Substantia nigra (tissue), 51 donors: ENCODE measurements at places on chromosomes 6 and 20.
A peak's percentile ranks its signal among the peaks of the same experiment; 100 is the strongest.

DNA sequence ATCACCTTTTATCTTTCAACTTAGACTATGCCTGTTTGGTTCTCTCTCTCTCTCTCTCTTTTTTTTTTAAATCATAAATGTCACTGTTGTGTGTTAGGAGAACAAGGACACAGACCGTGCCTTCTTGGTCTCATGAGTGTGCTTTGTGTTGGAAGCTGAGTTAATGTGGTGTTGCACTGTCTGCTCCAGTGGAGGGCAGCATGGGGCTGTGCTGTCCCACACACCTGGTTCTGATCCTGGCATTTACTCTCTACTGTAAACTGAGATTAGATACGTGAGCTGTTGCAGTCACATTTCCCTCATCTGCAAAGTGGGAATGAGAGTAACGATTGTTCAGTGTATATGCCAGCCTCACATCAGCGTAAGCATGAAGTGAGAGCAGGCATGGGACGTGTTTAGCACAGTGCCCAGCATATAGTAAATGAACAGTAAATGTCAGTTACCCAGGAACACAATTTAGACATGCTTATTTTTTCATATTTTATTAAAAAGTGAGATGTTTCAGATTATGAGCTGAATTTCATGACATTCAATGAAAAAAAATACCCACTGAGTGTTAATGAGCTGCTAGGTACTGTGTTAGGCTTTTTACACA is 161.1 kb downstream of the FARS2 start:
- DNase-seq, result no peak

DNA sequence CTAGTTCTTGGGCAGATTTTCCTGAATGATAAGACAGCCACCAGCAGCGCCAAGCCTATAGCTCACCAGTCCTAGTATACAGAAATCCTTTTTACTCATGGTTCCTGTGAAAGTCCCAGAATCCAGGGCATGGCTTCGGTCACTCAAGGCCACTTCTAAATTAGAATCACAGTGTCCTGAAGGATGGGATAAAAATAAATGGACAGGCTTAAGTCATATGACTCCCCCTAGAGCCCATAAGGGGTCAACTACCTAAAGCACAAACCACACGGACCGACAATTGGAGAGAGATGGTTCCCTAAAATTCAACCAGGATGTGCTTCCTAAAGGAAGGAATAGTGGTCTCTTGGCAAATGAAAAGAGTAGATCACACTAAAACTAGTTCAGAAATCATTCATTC is 404.1 kb upstream of the PLCB4 start:
- DNase-seq, result no peak

DNA sequence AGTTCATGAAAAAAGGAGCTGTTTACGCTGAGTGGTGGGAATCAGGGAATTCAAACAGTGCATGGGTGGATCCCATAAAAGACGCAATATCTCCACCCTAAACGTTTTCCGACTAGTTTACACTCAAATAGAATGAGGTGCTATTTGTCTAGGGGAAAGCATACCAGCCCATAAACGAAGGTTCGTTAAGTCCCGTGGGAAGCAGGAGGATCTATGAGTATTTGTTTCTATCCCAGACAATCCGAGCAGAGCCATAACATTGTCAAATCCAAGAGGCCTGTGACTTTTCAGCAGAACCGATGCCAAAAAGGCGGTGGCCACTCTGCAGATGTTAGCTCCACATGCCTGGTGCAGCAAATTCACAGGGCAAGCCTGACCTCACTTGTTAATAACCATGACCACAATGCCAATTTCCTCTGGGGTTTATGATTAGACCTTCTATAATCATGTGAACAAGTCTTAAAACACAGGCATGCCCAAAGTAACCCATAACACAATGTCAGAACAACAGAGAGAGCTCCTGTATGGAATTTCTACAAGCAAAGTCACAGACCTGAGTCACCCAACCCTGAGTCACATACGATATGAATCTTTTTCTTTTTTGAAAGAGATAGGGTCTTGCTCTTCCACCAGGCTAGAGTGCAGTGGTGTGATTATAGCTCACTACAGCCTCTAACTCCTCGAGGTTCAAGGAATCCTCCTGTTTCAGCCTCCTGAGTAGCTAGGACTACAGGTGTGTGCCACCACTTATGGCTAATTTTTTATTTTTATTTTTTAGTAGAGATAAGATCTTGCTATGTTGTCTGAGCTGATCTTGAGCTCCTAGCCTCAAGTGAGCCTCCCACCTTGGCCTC is 123.3 kb downstream of the KIF13A start:
- DNase-seq, result peak; percentile 37

- no peak for DNase-seq
Measured at GRCh38 chr20:6504826-6505225, 262.7 kb upstream of the BMP2 start.

- no peak for DNase-seq
Measured at GRCh38 chr6:88166493-88167351, 575 bp upstream of the CNR1 start.

DNA sequence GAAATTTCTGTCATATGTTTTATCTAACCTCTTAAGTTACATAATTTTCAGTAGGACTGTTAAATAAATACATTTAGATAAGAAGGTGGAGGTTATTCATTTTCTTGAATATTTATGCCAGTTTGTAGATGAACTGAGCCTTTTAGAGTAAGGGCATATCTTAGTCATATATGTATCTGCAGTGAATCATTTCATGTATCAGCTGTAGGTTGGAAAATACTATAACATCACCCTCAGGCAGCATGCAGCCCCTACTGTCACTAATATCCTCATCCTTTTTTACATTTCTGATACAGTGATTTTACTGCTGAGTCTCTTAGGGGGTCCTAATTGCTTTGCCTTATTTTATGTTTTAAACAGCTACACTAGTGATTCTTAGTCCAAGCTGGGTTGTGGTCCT is 19.5 kb upstream of the SUMO4 start:
- DNase-seq, result no peak

DNA sequence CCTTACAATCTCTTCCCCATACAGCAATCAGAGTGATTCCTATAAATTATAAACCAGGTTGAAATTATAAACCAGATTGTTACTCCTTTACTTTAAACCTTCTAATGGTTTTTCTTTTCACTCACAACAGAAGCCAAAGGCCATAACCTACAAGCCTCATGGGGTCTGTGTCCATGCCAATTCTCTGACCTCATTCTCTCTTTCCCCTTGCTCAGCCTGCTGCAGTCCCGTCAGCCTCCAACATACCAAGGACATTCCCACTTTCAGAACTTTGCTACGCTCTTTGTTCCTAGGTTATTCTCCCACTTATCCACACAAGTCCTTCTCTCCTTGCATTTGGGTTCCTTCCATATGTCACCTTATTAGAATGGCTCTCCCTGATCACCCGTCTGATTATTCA is 277.9 kb upstream of the TCF21 start:
- DNase-seq, result no peak

DNA sequence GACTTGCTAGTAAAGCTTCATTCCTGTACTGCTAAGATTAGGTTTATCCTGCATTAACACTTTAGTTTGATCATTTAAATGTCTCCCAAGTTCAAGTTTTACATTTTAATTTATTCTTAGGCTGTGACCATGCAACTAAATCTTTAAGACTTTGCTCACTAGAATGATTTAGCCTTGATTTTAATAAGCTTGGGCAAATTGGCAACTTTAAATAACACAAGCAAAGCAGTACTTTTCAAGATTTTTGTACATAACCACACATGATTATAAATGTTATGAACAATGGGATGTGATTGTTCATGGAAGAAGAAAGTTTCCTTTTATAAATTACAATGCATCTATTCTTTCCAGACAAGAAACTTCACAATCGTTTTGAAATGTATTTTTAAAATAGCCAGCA is 948.0 kb upstream of the EPHA7 start:
- DNase-seq, result no peak

DNA sequence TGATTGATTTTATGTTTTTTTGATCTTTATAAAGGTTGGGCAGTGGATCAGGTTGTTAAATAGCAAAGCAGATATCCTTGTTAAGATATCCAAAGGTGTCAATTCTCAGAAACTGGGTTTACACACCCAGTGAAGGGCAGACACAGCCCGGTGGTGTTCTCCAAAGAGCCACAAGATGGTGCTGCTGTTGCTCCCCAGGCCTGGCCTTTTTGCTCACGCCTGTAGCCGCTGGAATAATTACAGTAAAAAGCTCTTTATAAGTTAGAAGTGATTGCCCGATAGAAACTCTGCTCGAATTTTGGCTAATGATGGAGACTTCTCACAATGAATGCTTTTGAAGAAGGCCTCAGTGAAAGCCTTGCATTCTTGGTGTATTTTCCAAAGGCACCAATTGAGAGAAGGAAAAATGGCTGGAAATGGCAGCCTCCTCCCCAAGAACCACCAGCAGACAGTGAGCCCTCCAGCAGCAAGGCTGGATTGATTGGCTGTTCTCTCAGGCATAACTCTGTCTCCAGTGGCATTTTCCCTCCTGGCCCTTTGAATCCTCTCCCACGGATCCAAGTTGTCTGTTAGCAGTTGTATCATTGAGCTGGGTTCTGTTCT is 120.5 kb upstream of the CHD6 start:
- no peak for DNase-seq

DNA sequence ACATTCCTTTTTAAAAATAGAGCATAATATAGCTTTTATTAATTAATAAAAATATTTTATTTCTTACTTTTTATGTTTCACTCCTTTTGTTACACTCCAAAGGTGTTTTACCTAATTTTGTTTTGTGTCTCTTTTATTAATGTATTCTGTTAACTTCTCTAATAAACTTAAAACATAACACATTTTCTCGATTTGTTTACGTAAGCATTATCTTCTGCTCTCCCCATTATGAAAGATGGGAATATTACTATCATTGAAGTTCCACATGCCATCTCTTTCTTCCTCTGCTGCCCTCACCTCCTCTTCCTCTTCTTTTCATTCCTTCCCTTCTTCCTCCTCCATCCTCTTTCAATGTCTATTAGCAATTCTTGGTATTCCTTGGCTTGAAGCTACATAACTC is 85.0 kb upstream of the HCRTR2 start:
- DNase-seq, result no peak

DNA sequence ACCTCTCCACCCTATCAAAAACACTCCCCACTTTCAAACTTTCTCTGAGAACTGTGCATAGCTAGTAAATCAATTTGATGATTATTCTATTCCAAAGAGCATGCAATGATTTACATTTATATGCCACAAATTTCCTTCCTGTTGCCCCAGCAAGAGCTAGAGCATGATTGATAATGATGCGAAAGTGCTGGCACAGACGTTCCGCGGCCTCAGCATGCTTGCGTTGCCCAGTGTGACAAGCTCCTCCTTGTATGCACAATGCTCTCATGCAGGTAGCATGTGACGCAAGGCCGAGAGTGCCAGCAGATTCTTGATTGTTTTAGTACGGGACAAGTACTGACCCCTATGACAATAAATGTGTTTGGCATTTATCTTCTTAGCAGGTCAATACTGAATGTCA is 696.3 kb upstream of the SLC35B3 start:
- no peak for DNase-seq

DNA sequence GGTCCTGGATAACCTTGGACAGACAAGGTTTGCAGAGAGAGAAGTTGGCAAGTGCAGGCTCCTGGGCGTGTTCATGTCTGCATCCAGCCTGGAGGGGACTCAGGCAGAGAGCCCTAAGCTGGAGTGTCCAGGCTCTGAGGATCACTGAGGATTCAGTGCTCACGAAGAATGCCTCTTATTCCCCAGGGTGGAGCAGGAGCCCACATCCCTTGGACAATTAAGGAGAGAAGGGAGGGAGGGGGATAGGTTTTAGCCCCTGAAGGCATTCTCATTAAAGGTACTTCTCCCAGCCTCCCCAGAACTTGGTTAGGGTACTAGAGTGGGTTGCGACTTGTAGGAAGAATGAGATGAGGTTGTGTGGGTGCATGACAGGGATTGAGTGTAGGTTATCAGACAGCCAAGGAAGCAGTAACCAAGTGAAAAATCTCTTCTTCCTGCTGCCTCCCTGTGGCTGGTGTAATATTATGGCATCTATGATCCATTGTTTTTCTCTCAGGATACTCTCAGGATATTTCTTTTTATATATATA is 680 bp downstream of the HLA-DPB1 start:
- DNase-seq, result no peak

- no peak for DNase-seq
Measured at GRCh38 chr6:156599978-156600590, 177.1 kb upstream of the ARID1B start.

DNA sequence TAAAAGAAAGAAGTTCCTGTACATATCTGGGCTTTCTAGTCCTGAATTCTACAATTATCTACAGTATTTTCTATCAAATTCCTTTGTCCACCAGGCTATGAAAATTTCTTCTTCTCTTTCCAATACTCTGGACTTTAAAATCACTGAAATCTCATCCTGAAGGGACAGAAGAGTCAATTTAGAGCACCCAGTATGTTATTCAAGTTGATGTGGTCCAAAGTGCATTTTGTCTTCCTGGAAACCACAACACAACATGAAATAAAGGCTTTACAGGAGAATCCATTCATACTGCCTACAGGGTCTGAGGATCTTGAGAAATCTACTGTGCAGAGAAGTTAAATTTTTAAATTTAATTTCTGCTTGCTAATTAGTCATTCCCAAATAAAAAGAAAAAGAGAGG is 94.9 kb upstream of the ADGRF1 start:
- no peak for DNase-seq

GRCh38 chr6:152391179-152391880 is 245.8 kb downstream of the SYNE1 start:
- DNase-seq, result no peak

GRCh38 chr6:10268611-10269310 is 146.1 kb downstream of the TFAP2A start:
- DNase-seq, result no peak

DNA sequence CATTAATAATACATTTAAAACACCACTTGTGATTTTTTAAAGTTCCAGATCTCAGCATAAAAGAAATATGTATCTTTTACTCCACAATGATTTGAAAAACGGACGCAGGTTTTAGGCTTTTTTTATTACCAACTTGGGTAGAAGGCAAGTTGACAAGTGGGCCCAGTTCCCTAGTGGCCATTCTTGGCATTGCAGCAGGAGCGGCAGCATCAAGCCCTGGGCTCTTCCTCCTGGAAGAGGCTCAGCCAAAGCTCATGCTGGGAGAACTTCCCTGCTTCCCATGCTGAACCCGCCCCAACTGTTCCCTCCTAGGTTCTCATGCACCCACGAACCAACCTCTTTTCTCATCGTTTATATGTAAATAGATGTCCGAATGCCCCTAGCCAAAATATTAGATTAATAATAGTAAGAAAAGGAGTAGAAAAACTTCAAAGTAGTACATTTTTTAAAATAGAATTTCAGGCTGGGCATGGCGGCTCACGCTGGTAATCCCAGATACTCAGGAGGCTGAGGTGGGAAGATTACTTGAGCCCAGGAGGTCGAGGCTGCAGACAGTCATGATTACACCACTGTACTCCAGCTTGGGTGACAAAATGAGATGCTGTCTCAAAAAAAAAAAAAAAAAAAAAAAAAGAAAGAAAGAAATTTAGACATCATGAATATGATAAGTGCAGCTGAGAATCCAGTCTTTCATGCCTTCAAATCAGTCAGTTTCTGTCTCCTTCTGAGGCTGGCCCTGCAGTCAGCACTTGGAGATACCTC is 18.2 kb upstream of the MYB start:
- no peak for DNase-seq

DNA sequence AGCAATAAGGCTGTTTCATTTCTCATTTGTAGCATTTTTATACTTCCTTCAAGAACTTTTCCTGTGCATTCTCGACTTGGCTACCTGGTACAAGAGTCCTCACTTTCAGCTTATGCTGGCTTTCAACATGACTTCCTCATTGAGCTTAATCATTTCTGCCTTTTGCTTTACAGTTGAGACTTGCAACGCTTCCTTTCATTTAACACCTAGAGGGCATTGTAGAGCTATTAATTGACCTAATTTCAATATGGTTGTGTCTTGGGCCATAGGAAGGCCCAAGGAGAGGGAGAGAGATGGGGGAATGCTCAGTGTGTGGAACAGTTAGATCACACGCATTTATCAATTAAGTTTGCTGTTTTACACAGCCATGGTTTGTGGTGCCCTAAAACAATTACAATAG is 37.2 kb downstream of the SLC22A2 start:
- DNase-seq, result no peak
